BJ (cell line): ENCODE measurements at places on chromosomes 2 and 18.

DNA sequence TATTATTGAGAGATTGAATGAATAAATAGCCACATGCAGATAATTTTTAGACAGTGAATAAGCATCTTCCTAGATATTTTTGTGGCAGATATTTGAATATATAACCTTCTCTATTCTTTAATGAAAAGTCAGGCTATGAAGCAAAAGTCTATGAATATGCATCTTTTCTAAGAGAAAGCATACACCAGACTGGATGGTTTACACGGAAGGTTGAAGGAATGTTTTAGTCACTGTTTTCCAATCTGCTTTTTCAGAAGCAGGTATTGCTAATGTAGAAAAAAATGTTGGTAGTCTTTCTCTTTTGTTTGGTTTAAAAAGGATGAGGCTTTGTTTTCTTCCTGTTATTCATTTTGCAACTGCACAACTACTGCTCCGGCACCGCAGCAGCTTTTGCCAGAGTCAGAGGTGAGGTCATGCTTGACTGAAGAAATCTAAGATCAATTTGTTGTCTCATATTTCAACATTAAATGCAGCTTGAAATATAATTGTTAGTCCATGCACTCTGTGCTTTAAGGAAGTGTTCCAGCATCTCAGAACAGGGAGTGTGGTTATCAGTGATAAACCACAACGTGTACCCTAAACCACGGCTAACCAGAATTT is 1540.8 kb upstream of the PIK3C3 start:
- DNase-seq, result no peak

DNA sequence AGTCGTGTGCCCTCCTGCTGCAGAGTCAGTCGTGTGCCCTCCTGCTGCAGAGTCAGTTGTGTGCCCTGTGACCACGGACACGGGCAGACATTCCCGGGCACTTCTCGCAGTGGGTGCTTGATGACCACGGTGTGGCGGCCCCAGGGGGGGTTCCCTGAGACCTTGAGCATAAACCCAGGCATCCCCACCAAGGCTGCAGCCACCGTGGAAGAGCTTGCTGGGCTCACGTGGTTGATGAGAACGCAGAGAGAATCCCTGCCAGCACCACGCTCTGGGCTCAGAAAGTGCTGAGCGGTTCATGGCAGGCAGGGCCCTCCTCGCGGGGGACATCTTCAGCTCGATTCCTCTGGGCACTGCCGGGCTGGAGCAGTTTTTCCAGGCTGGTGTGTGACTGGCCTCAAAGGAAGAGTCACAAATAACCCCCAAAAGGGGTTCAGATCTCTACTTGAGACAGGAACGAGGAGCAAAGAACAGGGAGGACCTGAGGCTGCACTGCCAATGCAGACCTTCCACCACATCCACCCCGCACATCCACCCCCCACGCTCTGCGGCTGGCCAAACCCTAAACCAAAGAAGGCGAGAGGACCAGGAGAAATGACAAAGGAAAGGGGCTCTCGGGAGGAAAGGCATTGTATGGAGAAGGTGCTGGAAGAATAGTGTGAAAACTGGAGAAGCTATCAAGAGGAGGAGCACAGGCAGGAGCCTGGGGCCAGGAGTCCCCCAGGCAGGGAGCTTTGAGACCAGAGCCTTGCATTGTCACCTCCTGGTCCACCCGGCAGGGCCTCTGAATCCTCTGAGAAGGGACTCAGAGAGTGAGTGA is 8.4 kb upstream of the PER2 start:
- no peak for DNase-seq

GRCh38 chr2:239957681-239958472 is 67.3 kb downstream of the NDUFA10 start:
- DNase-seq, result no peak

DNA sequence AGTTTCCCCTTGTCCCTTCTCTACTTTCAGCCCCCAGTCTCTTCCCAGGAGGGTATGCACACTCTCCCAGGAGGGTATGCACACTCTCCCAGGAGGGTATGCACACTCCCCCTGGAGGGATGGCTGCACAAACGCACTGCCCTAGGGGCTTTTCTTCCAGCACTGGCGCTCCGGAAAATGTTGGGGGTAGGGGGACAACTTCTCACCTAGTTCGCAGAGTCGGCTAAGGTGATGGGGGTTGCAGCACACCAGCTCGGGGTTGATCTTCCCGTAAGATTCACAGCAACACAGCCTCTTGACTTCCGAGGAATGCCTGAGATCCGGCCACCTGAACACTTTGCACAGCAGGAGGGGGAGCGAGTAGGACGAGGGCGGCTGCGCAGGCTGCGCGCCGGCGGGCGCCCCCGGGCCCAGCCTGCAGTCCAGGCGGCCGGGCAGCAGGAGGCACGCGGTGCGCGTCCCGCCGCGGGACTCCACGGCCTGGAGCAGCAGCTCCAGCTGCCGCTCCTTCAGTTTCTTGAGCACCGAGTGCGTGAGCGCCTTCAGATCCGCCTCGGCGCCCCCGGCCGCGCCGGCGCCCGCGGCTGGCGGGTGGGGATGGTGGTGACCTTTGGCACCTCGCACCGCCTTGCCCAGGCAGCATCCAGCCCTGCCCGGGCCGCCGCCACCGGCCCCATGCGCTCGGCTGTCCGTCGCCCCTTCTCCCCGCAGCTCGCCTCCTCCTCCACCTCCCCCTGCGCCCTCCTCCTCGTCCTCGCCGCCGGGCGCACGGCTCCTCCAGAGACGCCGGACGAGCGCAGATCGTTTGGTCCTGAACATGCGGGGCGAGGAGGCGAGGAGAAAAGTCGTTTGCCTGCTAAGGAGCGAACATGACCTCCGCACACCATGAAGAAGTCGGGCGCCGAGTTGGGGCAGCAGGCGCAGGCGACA is 894 bp downstream of the SMAD7 start:
- no peak for DNase-seq

- no peak for DNase-seq
These were observed 289.3 kb upstream of the TANK start for GRCh38 chr2:160870729-160871465.

DNA sequence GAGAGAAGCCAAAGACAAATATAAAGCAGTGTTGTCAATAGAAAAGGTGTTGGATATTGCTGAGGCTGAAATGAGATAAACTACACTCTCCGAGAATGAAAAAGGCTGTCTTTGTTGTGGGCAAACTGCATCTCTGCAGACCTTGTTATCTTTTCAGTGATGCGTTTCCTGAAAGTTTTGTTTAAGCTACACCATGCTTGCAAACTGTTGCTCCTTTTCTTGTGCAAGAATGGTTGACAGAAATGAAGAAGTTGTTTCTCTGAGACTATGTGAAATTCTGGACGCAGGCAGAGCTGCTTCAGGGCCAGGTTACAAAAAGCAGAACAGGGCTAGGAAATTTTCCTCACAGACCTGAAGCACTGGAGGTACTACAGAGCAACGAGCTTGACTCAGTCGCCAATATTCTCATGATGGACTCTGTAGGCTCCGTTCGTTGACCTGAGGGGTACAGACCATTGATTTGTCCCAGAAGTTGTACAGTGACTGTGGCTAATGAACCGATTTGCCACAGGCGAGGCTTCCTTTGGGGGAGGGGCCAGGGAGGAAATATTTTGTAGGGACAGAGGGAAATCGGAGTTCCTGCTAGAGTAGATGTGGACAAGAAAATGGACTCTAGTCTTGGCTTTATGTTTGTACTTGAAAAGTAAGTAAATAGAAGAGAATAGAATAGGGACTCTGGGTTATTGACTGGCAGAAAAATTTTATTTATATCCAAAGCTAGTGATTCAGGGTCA is 3.5 kb upstream of the ATL2 start:
- DNase-seq, result no peak

DNA sequence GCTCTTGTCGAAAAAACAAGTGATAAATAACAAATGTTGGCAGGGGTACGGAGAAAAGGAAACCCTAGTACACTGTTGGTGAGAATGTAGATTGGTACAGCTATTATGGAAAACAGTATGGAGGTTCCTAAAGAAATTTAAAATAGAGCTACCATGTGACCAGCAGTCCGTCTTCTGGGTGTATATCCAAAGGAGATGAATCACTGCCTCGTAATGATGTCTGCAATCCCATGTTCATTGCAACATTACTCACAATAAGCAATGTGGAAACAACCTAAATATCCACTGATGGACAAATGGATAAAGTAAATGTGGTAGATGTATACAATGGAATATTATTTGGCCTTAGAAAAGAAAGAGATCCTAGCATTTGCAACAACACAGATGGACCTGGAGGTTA is 50.6 kb downstream of the SLC16A14 start:
- no peak for DNase-seq

GRCh38 chr2:232869138-232870017 is 686 bp upstream of the SNORC start:
- no peak for DNase-seq

GRCh38 chr2:197556456-197556855 is 40.6 kb downstream of the MOB4 start:
- no peak for DNase-seq

DNA sequence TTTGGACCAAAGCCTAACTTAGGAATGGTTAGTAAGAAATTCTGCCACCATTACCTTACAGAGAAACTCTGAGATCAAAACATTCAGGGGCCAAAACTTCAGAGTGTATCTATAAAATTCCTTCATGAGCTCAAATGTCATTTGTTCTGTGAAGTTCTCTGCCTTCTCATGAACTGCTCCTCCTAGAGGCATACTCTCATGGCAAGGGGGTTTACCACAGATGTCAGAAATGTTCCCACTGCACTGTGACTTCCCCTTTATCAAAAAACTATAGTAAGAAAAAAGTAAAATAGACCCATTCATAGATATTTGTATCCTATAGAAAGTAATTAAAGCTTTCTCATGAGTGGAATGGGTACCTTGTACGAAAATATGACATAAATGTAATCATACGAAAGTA is 68.5 kb downstream of the USP40 start:
- no peak for DNase-seq

DNA sequence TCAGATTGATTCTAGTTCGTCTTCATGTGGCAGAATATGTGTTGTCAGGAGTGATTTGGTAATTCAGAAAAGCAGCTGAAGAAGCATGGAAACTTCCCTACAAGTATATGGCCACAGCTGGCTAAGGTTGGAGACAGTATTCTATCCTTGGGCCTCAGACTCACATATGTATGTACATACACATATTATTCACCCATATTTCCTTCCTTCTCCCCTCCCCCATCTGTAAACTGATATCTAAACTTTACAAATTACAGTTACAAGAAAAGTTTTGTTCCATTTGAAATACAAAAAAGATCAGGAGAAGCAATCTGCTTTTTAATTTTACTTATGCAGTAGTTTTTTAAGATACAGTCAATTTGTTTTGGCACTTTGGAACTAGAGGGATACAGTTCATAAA is 3.1 kb downstream of the SP3 start:
- DNase-seq, result no peak

GRCh38 chr2:168353251-168353650 is 102.8 kb upstream of the CERS6 start:
- no peak for DNase-seq

GRCh38 chr2:38409156-38410102 is 32.4 kb upstream of the ATL2 start:
- DNase-seq, result no peak

DNA sequence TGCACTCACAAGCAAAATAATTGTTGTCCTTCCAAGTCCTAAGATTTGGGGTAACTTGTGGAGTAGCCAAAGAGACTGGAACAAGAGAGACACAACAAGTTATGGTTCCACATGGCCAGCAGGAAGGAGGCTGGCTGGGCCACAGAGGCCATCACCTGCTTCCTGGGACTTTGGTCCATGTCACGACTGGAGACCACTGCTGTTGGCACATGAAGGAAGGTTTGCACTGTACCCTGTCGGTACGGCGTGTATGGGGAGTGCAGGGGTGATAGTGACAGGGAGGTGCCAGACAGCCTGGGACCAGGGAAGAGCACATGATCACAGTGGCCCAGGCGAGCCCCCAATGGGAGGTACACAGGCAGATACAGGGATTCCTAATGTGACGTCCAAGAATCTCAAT is 15.5 kb downstream of the SLC66A2 start:
- no peak for DNase-seq

GRCh38 chr2:152890736-152891135 is 172.3 kb downstream of the ARL6IP6 start:
- no peak for DNase-seq

- no peak for DNase-seq
These were observed 62.1 kb downstream of the LRRTM1 start for GRCh38 chr2:80242355-80242910.

- no peak for DNase-seq
These were observed 471.0 kb upstream of the PIK3C3 start for GRCh38 chr18:41484069-41484468.

DNA sequence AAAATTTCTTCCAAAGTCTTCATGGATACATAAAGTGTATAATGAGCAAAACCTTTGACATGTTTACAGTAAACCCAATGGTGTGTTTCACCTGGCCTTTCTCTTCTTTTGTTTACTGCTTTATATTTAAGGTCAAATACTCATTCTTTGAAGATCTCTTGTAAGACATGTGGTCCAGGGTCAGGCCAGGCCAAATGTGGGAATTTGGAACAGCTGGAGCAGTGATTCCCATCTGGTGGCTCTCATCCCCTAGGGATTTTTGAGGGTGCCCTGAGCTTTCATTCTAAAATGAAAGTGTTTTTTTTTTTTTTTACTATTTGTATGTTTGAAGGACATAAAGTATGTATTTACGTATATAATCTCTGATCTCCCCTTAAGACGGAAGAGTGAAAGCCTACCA is 13.8 kb upstream of the MGAT5 start:
- no peak for DNase-seq

- DNase-seq, result no peak
These were observed 7.7 kb downstream of the HJURP start for GRCh38 chr2:233846387-233847247.

- no peak for DNase-seq
These were observed 5.7 kb downstream of the ROCK1 start for GRCh38 chr18:21105936-21106335.

- DNase-seq, result no peak
These were observed 69.0 kb downstream of the RAB3GAP1 start for GRCh38 chr2:135121016-135121657.

- no peak for DNase-seq
These were observed 19.0 kb downstream of the CEP68 start for GRCh38 chr2:65075176-65075575.

DNA sequence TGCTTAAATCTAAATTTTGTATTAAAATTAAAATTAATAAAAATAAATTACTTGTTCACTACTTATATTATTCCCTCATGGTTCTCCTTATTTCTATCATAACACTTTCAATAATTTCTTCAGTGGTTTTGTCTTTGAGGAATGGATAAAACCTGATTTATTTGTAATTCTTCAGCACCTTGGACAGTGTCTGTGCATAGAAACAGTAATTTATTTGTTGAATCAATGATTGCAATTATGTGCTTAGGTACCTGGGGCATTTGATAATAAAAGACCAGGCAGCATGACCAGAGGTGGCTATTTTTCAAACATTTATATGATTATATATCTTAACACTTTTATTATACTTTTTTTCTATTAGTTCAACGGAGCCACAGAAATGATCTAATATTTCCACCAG is 1062.7 kb downstream of the DSC3 start:
- DNase-seq, result no peak

- no peak for DNase-seq
These were observed 405.3 kb downstream of the ERBB4 start for GRCh38 chr2:212133337-212133736.

- no peak for DNase-seq
These were observed 122.9 kb downstream of the ROCK1 start for GRCh38 chr18:20988726-20989125.

GRCh38 chr18:69102959-69103358 is 297.7 kb upstream of the DOK6 start:
- DNase-seq, result peak; percentile 6
